ENCODE measurements at places on chromosomes 3 and 15. TPM values are rescaled to one million over a fixed set of nuclear protein-coding genes. Genes with fewer than 3 reads are reported as not detected.

The UBE2E1 gene
- total RNA-seq, result 108 TPM

The PRR20G gene
- not detected for total RNA-seq

The DTX3L gene
- 33.5 TPM for total RNA-seq

The AGBL1 gene
- total RNA-seq, result not detected

The NAALADL2 gene
- total RNA-seq, result 11.4 TPM

The TTC23 gene
- total RNA-seq, result 36.7 TPM

The FETUB gene
- total RNA-seq, result not detected

The OGG1 gene
- 32.1 TPM for total RNA-seq

The TBL1XR1 gene
- total RNA-seq, result 73.2 TPM

The PLA2G4B gene
- 0.49 TPM for total RNA-seq

DNA sequence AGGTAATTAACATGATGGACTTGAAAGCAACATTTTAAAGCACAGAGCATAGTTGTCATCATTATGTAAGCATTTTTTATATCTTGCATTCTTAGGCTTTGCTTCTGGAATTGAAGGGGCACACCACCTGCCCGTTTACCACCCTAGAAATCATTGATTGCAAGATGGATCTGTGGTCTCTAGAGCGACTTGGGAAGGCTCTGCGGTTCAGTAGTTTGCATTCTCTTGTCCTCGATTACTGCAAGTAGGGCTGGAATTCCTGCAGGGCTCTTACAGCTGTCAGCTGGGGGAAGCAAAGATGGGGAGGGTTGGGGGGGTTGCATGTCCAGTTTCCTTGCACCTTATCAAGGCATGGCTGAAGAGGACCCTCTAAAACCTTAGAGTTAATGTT is 56.7 kb upstream of the RNF7 start:
- DNase-seq, result no peak

GRCh38 chr3:155138677-155139076 is 58.6 kb downstream of the MME start:
- no peak for DNase-seq

GRCh38 chr15:48222627-48223026 is 16.5 kb downstream of the SLC12A1 start:
- peak; percentile 11 for DNase-seq

GRCh38 chr3:120147072-120147871 is 53.0 kb upstream of the GSK3B start:
- DNase-seq, result no peak

DNA sequence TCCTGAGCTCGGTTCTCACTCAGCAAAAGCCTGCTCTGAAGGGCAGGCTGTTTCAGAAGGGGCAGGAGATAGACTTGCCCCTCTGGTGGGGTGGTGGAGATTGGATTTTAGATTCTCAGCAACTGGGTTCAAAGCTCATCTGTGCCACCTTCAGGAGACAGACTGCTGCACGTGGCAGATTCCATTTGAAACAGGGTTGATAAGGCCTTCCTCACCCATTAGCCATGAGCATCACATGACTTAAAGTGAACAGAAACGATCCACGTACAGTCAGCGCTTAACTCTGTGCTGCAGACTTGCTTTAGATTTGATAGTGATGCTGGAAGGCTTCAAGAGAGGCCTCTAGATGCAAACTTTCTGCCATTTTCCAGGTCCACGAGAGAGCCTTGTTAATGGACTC is 35.0 kb upstream of the MGLL start:
- DNase-seq, result peak; percentile 28

GRCh38 chr3:37645517-37646380 is 215.9 kb upstream of the CTDSPL start:
- no peak for DNase-seq

- DNase-seq, result no peak
These were observed 213.9 kb upstream of the UMPS start for GRCh38 chr3:124516333-124516732.

DNA sequence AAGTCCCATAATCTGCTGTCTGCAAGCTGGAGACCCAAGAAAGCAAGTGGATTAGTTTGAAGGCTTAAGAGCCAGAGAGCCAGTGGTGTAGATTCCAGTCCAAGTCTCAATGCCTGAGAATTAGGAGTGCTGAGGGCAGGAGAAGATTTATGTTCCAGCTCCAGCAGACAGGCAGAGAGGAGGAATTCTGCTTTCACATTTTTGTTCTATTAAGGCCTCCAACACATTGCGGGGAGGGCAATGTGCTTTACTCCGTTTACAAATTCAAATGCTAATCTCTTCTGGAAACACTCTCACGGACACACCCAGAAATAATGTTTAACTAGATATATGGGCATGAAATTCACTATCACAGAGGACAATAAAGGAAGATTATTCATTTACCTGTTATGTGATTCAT is 54.0 kb downstream of the DPH6 start:
- DNase-seq, result no peak

- no peak for DNase-seq
These were observed 77.9 kb downstream of the THBS1 start for GRCh38 chr15:39658740-39659139.

DNA sequence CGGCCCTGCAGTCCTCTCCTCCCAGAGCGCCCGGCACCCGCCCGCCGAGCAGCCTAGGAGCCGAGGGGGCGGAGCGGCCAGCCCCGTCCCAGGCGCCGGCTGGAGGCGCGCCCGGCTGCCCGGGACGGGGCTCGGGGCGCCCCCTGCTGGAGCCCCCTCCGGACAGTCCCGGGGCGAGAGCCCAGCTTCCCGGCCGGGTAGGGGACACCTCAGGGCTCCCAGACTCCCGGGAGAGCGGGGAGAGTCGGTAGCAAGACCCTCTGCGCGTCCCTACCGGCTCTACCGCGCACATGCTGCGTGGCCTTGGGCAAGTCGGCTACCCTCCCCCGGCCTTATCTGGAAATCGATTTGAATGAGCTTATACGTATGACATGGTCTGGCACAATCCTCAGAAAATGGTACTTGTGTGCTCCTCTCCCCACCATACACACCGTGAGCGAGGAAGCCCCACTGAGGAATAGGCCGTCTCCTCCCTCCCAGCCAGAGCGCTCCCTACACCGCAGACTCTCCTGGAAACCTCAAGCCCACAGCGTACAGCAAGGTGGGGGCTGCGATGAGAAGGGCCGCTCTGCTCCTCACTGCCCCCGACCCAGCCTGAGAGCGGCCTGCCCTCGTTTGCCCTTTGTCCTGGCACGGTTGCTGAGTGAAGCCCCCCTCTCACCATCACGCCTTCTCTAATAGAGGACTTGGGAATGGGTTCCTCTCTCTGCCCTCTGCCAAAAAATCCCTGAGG is at the start of gene DAPK2:
Gene DAPK2 (minus strand): TSS at position 65 of the 733 bp plus-strand sequence. CDS start 6,224 bp downstream, outside the sequence.
- peak; percentile 35 for DNase-seq

GRCh38 chr3:113268311-113268710 is 57.0 kb downstream of the BOC start:
- no peak for DNase-seq

DNA sequence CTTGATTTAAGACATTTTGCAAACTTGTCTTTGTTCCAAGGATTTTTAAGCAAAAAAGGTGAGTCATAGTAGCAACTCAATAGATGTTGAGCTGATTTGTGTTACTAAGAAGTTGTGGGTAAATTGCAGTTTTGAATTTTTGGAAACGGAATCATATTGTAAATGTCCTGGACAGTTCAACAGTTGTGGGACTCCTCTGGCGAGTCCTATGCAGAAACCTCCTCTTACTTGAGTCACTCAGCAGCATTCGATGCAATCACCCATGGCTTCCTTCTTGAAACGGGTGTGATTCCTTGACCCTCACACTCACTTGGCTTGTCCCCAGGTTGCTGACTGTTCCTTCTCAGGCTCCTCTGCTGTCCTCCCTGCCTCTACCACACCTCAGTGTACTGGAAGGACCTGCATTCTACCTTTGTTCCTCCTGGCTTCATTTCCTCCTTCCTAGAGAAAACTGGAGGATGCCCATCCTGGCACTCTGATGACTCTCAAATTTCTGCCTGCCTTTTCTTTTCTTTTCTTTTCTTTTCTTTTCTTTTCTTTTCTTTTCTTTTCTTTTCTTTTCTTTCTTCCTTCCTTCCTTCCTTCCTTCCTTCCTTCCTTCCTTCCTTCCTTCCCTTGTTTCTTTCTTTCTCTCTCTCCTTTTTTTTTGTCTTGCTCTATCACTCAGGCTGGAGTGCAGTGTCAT is 52.8 kb upstream of the DGKG start:
- DNase-seq, result peak; percentile 77

DNA sequence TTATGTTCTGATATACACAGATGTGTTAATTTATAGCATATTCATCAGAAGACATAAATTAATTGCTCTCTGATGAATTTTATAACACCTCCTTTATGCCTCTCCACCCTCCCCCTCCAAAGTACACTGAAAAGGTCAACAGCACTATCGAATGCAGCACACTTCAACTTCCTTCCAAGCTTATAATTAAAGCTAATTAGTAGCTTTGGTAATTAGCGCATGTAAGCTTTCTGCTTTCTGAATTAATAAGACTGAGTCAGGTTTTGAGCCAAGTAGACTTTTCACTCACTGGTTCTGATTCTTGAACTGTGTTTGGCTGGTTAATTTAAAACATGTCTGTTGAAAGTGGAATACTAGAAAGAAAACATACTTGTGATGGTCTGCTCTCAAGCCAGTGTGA is 760.8 kb upstream of the CFAP20DC start:
- no peak for DNase-seq

GRCh38 chr3:173614522-173614921 is 217.0 kb downstream of the NLGN1 start:
- DNase-seq, result no peak

DNA sequence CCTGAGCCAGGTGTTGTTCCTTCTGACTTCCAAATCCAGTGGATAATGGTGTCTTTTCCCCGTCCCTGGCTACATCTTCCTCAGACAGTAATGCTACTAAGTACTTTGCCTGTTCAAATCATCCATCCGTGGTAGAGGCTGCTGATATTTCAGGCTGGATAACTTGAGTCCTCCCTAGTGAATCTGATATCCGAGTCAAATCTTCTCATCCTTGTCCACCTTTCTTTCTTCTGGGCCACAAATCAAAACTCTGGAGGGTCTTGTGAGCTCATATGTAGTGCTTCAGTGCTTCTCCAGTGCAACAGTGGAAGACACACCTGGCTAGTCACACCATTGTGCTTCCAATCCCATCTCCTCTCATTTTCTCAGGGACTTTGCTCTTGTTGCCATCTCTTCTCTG is 11.2 kb downstream of the SH3GL3 start:
- no peak for DNase-seq

DNA sequence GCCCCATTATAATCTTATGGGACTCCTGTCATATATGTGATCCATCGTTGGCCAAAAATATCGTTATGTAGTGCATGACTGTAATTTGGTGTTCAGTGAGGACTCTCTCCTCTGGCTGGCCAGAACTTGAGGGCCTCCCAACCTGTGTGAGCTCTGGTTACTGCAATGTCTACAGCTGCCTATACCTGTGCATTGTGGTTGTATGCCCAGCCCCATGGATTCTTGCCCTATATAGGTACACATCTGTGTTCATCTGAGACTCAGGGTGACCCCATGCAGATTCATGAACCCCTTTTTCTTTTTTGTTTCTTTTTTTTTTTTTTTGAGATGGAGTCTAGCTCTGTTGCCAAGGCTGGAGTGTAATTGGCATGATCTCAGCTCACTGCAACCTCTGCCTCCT is 32.6 kb upstream of the KLF13 start:
- DNase-seq, result no peak

GRCh38 chr3:27590437-27591298 is 106.5 kb upstream of the SLC4A7 start:
- DNase-seq, result peak; percentile 79

All from fibroblast of the aortic adventitia (primary cell).